ENCODE measurements at places on chromosomes 3 and 15.

DNA sequence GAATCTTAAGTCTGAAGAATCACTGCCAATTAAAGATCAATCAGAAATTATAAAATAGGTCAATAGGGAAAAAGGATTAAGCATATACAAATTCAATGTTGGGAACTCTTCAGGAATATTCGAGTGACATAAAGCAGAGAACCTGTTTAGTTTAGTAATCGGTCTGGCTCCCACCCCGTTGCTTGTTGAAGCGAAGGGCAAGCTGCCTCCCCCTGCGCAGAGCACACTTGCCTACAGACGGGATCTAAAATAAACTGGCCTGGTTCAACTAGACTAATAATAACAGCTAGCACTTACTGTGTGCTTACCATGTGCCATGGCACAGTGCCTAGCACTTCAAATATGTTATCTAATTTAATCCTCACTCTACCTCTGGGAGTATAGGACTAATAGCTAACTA, 8.6 kb downstream of the SEMA6D start:
- DNase-seq, result no peak

DNA sequence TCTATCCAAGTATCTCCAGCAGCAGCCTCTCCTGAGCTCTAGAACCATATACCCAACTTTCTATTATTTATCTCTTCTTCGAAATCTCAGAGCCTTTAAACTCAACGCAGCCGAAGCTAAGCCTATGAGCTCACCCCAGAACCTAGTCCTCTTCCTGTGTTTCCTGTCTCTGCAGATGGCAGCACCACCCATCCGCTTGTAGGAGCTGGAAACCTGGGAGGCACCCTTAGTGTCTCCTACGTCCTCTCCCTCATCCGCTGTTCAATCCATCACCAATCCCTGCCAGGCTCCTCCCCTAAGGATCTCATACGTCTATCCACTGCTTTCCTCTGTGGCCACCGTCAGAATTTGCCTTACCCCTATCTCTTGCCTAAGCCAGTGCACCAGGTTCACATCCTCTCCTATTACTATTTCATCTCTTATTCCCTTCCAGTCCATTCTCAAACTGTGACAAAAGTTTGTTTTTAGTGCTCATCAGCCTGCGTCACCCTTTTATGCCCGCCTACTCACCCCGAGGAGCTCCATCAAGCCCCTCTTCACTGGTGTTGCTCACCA, 9.6 kb downstream of the VGLL4 start:
- DNase-seq, result no peak

GRCh38 chr3:194034346-194035336, 101.3 kb upstream of the HES1 start:
- DNase-seq, result no peak

DNA sequence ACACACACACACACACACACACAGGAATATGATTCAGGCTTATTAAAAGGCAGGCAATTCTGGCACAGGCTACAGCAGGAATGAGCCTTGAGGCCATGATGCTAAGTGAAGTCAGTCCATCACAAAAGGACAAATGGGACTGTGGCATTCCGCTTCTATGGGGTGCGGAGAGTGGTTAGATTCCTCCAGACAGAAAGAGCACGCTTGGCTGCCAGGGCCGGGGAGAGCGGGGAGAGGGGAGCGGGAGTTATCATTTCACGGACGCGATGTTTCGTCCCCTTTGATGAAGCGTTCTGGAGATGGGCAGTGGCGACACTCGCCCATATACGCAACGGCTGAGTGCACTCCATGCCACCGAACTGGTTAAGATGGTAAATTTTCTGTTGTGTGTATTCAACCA, 58.5 kb upstream of the FAM174B start:
- DNase-seq, result peak; percentile 42

Measured in HuH-7.5 (cell line).